ENCODE measurements at places on chromosomes 11 and 22.
A peak's percentile ranks its signal among the peaks of the same experiment; 100 is the strongest.

GRCh38 chr11:74310857-74311256, 583 bp downstream of the P4HA3 start:
- DNase-seq, result no peak

GRCh38 chr11:126311401-126312291, 7.8 kb downstream of the DCPS start:
- DNase-seq, result peak; percentile 85

DNA sequence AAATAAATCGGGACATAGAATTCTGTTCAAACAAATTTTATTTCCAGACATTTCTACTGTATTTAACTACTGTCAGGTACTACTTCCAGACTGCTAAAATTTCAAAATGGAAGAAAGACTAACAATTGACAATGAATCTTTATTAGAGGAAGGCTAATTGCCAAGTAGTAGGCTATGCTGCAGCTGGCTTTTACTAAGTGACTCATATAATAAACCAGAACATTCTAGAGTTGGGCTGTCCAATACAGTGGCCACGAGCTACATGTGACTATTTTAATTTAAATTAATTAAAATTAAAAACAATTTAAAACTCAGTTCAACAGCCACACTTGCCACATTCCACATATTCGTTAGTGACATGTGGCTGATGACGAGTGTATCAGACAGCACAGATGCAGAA, 27.6 kb downstream of the CHKA start:
- no peak for DNase-seq

DNA sequence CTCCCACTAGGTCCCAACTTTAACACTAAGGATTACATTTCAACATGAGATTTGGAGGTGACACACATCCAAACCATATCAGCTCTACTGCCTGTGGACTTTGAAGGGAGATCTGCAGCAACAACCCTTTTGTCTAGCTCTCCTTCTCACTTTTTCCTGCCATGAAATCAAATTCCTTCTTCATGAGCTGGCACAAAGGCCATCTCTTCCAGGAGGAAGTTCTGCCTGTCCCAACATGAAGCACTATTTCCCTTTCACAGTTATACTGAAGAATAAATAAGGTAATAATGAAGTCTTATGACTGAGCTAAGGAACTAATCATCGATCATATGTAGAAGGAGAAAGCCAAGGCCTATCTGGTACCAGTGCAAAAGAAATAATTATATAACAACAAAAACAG, 253.5 kb upstream of the TENM4 start:
- DNase-seq, result no peak

DNA sequence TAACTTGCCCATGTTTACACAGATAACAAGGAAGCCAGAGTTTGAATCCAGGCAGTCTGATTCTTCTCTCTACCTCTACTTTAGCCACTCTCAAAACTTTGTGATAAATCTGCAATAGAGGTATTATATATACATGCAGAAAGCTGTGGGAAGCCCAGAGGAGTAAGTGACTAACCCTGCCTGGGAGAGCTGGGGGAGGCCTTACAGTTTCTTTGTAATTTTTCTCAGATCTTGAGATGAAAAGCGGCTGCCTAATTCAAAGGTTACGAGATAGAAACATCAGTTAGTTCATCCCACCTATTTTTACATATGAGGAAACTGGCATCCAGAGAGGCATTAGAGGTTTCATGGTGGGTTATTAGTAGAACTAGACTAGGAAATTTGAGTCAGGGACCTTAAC, 4.9 kb downstream of the STIM1 start:
- no peak for DNase-seq

GRCh38 chr11:16924826-16925560, 89.2 kb downstream of the PLEKHA7 start:
- no peak for DNase-seq

DNA sequence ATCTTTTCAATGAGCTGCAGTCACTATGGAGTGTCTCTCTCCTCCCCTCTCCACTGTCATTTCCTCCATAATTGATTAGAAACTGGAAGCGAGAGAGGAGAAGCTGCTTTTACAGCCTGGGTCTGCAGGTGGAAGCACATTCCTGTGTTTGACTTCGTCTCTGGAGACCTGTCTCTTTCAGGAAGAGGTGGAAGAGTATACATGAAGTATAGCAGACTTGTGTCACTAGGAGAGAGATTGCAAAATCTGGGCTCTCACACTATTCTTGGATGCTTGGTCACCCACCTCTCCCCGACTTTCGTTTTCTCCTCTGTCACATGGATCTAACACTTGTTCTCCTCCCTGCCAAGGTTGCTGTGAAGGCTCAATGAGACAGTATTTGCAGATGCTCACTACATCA, 323.3 kb downstream of the NTM start:
- no peak for DNase-seq

GRCh38 chr11:116117331-116118137, 613.3 kb upstream of the CADM1 start:
- DNase-seq, result no peak

DNA sequence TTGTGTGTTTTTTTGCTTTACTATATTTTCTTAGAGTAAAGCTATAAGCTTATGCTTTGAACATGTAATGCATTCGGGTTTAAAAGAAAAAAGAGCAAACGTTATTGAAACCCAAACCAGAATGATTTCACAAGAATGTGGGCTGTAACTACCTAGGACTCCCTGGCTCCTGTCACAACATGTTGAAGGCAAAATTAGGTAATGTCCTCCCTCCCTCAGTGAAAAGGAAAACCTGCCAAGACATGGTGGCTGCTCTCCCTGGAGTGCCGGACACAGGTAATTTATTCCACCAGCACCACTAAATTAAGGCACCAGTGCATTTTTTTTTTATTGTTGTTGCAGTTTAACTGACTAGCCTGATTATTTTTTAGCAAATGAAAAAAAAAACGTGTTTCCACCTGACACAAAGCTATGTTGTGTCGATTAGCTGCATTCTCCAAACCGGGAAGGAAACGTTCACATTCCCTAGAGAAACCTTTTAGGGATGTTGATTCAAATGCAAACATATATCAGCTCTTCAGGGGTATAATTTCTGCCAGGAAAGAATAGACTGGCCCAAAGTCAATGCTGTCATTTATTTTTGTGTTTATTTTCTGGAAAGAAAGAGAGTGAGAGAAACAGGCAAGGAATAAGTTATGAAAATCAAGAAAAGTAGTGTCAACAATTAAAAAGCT, 134.6 kb downstream of the CCDC34 start:
- DNase-seq, result no peak

- DNase-seq, result no peak
Observed at GRCh38 chr11:61413496-61413895, 16.3 kb downstream of the CPSF7 start.

DNA sequence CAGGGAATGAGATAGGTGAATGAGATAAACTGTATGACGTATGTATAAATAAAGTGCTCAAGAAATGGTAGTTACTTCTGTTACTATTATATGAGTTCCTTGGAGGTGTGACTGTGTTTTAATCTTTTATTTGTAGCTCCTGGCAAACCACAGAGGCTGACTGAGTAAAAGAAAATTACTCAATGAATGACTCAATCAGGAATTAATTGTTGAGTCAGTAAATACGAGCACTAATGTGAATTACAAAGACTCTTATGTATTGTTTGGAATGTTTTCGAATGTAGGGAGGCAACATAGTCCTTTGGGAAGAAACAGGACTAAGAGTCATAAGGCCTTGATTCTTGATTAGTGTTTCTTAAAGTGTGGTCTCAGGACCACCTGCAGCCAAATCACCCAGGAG, 51.1 kb upstream of the BLID start:
- DNase-seq, result no peak

- peak; percentile 8 for DNase-seq
Observed at GRCh38 chr11:111975076-111975806, 38.1 kb downstream of the DIXDC1 start.

DNA sequence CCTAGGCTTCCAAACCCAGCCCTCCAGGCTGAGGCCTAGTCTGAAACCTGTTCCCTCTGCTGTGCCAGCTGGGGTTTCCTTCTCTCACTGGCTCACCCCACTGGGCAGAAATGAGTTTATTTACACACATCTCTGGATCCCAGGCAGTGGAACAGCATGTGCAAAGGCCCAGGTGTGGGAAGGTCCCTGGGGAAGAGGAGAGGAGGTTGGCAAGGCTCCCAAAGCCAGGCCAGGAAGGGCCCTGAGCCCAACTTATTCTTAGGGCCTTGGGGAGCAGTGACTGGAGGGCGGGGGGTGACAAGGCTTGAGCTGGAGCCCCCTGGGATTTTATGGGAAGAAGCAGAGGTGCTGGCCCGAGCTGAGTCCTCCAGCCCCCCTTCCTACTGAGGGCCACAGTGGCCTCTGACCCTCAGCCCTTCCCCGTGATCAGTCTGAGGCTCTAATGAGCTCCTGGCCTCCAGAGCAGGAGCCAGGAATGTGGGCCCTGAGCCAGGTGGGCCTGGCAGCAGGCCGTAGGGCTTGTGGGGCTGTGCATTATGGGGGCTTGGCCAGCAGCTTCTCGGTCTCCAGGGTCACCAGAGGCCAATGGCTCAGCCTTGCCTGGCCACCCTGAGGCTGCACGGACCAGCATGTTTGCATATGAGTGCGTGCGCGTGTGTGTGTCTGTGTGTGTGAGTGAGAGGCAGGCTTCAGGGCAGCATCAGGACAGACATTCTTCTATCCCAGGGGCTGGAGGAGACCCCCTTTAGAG, 2.9 kb downstream of the MYO7A start:
- no peak for DNase-seq

DNA sequence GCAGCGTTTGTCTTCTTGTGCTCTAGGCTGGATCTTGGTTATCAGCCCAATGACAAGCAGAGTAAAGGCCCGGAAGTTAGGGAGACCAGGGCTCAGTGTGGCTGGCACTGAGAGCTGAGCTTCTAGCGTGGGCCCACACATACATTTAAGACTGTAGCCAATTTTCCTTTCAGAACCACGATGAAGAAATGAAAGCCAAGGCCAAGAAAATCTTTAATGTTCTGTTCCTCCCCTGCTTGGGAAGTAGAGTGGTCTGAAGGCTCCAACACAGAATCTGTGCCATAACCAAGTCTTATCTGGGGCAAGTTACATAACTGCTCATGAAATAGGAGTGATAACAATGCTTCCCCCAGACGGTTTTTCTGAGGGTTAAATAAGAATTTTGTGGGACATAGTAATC, 4.7 kb upstream of the ST3GAL4 start:
- no peak for DNase-seq

DNA sequence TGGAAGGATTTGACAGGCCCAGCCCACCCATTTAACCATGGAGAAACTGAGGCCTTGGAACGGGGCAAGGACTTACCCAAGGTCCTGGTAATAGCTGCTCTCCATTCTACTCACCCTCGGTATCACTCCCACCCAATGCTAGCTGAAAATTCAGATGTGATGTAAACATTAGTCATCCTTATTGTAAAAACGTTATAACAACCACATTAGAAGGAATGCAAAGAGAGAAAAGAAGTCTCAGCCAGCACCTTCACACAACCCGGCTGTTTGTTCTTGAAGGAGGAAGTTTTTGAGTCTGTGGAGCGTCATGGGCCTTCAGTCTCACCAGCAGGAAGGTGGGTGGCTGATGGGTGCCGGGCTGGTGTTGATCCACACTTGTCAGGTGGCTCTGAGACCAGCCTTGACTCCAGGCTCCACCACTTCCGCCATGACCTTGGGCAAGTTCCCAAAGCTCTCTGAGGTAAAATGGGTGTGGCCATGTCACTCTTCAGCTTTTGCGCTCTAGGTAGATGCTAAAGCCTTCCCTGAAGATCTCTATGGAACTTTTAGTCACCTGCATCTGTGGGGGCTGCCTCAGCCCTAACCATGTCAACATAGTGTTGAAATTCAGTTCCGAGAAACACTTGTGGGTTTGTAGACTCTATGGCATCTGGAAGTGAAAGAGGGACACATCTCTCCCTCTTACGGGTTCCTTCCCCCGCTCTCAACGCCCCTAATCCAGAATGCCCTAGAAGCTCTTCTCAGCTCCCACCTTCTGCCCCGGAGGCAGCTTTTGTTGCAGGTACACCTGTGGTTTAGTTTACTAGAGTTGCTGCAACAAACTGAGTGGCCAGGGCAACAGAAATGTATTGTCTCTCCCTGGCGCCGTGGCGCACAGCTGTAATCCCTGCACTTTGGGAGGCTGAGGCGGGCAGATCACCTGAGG, 14.8 kb downstream of the CD6 start:
- DNase-seq, result peak; percentile 32

DNA sequence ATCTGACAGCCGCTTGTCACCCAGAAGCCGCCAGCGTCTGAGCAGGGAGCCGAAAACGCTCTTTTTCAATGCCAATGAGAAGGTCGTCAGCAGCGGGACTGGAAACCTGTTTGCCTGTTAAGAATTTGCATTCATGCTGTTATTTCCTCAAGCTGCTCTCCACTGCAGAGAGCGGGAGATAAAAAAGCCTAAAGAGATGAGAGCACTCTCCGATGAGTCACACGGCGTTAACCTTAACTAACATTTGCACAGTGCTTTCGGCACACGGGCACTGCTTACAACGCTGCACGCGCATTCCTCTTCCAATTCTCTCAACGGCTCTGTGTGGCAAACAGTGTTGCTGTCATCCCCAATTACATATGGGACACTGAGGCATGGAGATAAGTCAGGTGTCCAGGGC, 40.0 kb upstream of the RTL6 start:
- DNase-seq, result no peak

- DNase-seq, result no peak
Observed at GRCh38 chr22:44179989-44180705, 578 bp upstream of the PARVG start.

DNA sequence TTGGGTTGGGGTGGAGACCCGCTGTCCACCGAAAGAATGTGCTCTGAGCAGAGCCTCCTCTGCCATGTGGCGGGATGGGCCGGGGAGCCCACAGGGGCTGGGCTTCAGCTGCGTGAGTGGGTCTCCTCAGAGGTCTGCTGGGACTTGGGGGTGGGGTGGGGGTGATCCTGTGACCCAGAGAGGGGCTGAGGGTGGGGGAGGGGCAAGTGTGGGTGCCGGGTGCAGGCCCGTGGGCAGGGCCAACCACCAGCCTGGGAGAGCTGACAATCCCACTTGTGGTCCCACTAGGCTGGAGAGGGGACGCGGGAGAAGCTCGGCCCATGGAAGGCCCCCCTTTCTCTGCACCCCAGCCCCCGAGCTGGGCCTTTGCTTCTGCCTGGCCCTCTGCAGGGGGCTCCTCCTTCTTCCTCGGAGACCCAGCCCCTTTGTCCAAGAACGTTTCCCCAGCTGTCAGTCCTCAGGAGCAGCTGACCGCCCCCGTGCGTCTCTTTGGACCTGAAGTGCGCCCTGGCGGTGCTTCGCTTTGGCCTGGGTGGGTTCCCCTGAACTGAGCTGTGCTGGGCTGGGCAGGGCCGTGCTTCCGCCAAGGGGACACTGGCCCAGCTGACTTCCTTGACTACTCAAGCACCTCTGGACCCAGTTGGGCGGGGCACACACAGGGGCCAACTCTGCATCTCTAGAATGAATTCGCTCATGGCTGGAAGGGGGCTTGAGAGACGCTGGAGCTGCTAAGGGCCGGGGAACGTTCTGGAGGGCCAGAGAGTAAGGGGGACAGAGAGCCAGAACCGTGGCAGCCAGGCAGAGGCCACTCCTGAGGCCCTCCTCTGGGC, 30.2 kb downstream of the OSBPL5 start:
- no peak for DNase-seq
